ENCODE measurements at places on chromosomes 6 and 20.

- DNase-seq, result no peak
These were observed 82.9 kb upstream of the FOXP4 start for GRCh38 chr6:41463062-41463930.

- DNase-seq, result no peak
These were observed 89.0 kb upstream of the NOX3 start for GRCh38 chr6:155544677-155545076.

DNA sequence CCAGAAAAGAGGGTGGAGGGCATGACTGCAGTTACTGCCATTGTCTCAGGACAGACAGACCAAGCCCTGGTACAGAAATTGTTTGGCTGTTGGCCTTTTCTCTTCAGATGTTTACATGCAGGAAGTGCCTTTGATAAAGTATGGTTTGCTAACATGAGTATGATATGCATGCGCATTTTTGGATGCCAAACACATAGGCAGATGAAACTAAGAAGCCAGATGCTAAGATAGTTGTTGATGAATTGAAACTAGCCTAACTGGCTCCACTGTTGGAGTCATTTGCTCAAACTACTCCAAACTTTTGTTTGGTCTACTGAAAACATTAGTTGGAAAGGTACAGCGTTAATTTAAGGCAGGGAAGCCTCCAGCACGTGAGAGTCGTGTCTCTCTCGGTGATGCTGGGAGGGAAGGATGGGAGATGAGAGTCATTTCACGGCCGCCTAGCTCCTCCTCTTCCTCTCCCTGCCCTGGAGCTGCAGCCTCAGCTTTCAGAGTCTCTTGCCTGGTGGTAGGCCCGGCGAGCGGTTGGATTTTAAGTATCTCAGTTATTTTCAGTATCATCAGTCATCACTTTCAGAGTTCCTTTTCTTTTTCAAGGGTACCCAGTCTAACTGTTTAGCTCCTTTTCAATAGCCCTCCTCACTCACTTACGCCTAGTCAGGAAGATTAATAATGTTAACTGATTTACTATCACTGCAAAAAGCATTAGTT, 29.7 kb downstream of the RREB1 start:
- DNase-seq, result no peak

DNA sequence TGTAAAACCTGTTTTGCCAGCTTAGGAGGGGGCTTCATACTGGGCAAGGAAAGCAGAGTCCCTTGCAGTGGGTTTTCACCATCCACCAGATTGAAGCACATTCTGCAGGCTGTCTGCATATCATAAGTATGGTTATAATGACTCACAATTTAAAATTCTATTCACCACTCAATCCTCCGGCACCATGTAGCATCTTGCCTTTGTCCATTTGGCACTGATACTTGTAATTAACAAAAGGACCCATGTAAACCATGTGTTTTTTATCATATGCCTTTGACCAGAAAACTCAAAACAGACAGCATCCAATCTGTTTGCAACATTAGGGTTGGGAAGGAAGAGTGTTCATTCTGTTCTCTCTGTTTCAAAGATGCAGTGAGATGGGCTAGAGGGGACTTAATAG, 3.0 kb downstream of the CD83 start:
- no peak for DNase-seq

- no peak for DNase-seq
These were observed 199.8 kb upstream of the DEFB112 start for GRCh38 chr6:50249493-50249892.

DNA sequence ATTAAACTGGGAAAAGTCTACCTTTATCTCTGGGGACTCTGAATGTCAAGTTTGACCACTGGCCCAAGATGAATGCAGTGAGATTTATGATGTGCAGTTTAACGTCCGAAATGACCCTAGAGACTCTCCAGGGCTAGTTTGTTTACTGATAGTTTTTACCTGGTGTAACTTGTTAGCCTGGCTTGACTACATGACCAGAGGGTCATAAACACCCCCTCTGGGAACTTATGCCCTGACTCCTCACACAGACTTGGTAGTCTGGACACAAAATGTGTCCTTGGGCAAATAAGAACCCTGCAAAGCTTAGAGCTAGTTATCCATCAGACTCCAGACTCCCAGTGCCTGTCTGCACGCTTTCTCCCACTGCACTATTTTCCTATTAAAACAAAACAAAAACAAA, 606.5 kb downstream of the HACE1 start:
- no peak for DNase-seq

- no peak for DNase-seq
These were observed 488.4 kb downstream of the PREX1 start for GRCh38 chr20:48339190-48339985.

- DNase-seq, result peak; percentile 5
These were observed 75.4 kb upstream of the ADGRB3 start for GRCh38 chr6:68559716-68560115.

- no peak for DNase-seq
These were observed 67.7 kb upstream of the SRSF6 start for GRCh38 chr20:43389839-43390626.

DNA sequence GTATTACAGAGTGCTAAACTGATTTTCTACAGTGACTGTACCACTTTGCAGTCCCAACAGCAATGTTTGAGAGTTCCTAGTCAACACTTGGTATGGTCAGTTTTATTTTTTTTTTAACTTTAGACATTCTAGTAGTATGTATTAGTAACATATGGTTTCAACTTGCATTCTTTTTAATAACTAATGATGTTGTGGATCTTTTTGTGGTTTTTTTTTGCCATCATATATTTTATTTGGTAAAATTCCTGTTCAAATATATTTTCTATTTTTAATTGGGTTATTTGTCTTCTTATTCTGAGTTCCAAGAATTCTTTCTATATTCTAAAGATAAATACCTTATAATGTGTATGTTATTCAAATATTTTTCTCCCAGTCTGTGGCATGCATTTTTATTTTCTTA, 189.4 kb upstream of the ECI2 start:
- DNase-seq, result no peak

DNA sequence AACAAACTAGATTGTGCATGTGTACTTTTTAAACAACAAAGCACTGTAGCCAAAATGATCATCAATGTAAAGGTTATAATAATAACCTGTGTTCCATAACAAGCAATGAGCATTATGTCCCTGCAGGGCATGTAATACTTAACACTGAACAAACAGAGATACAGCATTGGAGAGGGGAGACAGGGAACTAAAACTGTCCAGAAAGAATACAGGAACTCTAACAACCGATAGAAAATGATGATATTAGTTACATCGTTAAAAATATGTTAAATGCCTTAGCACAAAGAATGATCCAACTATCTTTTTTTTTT, 80.5 kb downstream of the COL9A1 start:
- DNase-seq, result no peak

GRCh38 chr6:1604158-1605003, 5.3 kb upstream of the FOXC1 start:
- DNase-seq, result no peak

DNA sequence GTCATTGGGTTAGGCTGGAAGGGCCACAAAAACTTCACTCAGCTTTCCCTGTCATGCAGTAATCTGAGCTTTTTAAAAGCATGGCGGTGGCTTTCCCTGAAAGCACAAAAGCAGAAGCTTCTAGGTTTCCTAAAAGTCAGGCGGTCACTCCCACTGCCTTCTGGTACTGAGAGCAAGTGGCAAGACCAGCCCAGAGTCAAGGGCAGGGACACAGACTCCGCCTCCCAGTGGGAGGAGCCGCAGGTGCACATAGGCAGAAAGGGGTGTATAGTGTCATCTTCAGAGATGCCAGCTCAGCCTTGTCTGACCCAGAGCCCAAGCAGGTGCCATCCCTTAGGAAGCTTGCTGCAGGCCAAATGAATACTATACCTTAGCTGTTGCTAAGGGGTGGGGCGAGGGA, 18.0 kb upstream of the PACSIN1 start:
- DNase-seq, result no peak

- DNase-seq, result no peak
These were observed 1666.3 kb downstream of the HACE1 start for GRCh38 chr6:103193413-103193812.

DNA sequence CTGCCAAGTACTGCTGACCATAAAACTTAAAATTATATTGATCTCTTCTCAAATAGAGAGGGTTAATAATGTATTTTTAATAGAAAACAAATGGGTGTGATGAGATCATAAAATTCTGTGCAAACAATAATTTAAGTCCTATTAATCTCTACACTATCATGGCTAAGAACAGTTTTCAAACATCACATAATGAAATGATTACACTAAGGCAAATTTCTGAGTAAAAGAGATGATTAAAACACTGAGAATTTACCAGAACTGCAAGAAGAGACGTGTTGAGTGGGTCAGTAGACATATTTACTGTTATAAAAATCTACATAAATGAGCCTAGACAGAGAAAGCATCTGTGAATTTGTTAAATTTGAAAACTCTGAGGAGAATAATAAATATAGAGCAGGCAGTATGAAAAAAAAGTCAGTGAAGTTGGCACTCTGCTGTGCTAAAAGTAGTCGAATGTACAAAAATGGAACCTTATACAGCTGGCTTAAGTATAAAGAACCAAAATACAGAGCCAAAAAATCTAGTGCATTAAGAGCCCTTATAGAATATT, 302.6 kb upstream of the MANEA start:
- no peak for DNase-seq

DNA sequence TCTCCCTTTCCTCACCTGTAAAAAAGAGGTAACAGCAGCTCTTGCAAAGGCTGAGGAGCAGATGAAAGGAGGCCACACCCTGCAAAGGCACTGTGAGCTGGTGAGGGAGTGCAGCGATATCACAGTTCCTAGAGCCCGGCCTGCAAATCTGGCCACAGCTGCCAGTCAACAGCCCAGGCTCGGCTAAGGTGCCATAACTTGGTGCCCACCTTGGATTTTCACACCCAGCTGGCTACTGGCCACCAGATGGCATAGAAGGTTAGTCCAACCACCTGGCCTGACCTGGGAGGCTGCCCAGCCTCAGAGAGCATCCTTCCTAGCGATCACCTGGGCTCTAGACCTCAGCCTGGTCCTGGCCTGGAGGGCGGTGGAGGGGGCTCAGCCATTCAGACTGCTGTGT, 46.8 kb downstream of the KCNB1 start:
- no peak for DNase-seq

GRCh38 chr6:119379809-119380208, 30.2 kb upstream of the MAN1A1 start:
- no peak for DNase-seq

DNA sequence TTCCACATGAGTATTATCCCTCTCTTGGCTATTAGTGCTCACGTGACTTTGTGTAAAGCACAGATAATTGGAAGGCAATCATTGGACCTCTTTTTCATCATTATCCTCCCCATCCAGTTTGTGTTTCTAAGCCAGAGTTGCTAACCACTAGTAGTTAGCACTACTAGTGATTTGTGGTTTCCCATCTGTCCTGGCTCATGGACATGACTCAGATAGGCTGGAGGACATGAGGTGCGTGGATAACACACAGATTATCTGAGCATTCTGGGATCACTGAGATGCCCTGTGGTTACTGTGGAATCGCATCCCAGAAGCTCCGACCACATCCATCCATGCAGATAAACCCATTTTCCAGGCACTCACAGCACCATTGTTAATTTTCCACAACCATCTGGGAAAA, 123.8 kb upstream of the NAA20 start:
- no peak for DNase-seq

DNA sequence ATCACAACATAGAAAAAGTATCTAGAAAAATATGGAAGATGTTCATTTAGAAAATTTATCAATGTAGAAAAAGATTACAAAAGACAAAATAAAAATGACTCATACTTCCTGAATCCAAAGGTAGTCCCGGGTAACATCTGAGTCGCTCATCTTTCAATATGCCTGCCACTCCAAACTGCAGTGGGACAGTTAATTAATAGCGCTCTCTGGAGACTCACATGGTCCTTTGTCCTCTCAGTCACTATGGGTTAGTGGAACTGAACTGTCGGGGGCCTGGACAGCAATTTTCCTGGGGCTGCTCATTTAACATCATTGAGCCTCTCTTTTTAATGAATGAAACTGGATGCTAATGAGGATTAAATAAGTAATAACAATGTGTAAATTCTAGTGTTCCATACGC, 103.4 kb downstream of the MAP3K4 start:
- DNase-seq, result no peak

DNA sequence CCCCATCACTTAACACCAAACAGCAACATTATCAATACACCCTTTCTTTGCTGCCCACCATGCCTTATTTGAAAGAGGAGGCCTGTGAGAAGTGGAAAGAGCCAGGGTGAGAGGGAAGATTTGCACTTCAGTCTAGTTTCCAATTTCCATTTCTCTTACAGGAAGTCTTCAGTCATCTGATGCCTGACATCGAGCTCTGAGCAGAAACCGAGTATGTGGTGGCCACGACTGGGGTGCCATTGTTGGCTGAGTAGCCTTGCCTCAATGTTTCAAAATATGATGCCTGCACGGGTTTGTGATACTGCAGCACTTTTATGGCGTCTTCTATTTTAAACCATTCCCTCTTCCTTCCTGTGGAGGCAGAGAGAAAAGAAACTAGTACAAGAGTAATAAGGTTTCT, 39.8 kb upstream of the SMIM29 start:
- no peak for DNase-seq

GRCh38 chr6:126041516-126041915, 55.2 kb downstream of the TRMT11 start:
- no peak for DNase-seq

GRCh38 chr6:123547216-123547978, 89.4 kb downstream of the TRDN start:
- DNase-seq, result no peak

GRCh38 chr20:52039790-52040189, 151.8 kb downstream of the ZFP64 start:
- DNase-seq, result no peak

- DNase-seq, result no peak
These were observed 17.5 kb upstream of the SIRPA start for GRCh38 chr20:1877609-1878200.

- DNase-seq, result no peak
These were observed 137.0 kb upstream of the RIN2 start for GRCh38 chr20:19621072-19621471.

DNA sequence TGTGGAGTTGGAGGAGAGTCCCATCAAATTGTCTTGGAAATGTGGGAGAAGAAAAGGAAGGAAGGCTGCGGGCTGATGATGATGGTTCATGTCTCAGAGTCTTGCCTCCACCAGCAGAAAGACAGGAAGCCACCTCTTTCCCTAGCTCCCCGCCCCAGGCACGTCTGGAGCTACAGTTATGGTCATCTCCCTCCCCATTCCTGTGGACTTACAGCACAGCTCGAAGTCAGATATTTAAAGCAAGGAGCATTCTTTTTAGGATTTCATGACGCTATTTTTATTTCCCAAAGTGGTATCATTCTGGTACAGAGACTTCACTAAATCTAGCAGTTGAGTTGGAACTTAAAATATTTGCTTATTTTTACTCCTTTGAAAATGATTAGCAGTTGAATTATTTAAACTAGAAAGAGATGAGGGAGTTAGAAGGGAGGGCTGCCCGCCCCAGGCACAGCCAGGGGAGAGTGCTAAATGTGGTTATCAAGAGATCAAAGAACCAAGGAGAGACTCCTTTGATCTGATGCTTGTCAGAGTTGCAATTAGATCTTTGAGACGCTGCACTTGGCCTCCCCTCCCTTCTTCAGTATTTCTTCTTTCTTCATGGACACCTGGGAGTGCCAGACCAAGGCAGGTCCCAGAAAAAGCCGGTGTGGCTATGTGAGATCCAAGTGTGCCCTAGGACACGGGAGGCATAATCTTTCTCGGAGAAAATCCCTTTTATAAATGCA, 199.9 kb upstream of the SOX4 start:
- no peak for DNase-seq

All from NCI-H2081 treated with DMSO at 0.1 percent for 48 hours (cell line).